Activated T-cell treated with anti-CD3 and anti-CD28 coated beads, Interleukin-2, amount 50 U/mL, for 24 hours (primary cell): ENCODE measurements at places on chromosomes 2 and 18.

DNA sequence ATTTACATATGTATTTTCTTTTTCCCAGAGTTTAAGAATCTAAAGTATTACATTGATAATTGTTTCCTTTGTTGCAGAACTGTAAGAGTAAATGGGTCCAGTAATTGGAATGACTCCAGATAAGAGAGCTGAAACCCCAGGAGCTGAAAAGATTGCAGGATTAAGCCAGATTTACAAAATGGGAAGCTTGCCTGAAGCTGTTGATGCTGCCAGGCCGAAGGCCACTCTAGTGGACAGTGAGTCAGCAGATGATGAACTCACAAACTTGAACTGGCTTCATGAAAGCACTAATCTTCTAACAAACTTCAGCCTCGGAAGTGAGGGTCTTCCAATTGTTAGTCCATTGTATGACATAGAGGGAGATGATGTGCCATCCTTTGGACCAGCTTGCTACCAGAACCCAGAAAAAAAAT lies 183.8 kb upstream of the STON1 start:
- DNase-seq = no peak

DNA sequence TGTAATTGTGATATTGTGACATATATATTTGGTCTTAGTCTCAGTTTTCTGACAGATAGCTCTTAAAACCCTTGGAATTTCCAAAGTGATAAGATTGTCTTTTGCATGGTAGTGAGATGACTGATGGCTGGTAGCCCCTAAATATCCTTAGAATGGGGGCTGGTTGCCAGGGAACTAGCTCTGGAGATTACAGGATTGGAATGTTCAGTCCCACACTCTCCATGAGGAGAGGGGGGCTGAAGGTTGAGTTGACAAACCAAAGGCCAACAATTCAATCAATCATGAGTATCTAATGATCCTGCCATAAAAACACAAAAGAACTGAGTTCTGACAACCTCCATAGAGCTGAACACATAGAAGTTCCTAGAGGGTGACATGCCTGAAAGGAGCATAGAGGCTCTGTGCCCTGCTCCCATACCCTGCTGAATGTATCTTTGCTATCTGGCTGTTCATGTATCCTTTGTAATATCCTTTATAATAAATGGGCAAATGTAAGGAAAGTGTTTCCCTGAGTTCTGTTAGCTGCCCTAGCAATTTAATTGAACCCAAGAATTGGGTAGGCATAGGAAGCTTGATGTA lies 1680.3 kb upstream of the PIK3C3 start:
- no peak for DNase-seq

GRCh38 chr2:119208791-119209203 lies 14.8 kb upstream of the STEAP3 start:
- DNase-seq = no peak

- DNase-seq = no peak
Observed at GRCh38 chr18:58464104-58464625, 164.7 kb downstream of the ALPK2 start.

GRCh38 chr2:14120376-14120775 lies 512.1 kb upstream of the LRATD1 start:
- no peak for DNase-seq

DNA sequence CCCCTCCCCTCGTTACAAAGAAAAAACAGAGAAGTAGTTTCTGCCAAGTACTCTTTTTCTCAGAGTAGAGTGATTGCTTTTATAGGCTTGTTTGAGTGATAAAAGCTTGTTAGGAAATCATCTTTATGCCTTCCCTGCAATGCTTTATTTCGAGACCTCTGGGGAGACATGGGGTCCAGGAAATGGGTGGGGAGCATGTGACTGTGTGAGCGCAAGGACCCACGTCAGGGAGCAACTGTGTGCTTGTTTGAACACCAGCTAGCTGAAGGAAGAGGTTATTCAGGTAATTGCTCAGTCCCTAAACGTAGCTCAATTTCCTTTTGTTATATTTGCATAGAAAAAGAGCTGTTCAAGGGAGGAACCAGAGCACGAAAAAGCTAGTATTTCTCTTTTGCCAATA lies 187.3 kb downstream of the FAM210A start:
- no peak for DNase-seq

DNA sequence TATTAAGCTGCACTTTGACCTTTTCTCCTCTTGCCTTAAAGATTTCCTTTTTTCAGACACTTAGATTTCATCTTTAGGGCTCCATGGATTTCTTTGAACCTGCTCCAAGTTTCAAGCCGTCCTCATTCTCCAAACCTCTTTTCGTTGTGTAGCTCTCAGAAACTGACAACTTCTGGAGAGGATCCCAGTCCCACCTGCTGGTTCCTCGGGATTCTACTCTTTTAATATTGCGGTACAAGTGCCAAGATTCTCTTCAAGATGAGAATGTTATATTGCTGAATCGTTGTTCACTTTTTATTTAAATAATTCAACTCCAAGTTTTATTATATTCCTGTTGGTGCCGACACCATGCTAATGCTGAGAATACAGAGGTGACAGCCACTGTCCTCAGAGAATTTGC lies 141.1 kb downstream of the CDH20 start:
- no peak for DNase-seq

- no peak for DNase-seq
Observed at GRCh38 chr2:168245074-168245825, 2.1 kb downstream of the STK39 start.

GRCh38 chr2:64586883-64587481 lies 62.9 kb downstream of the AFTPH start:
- DNase-seq = no peak

- DNase-seq = no peak
Observed at GRCh38 chr18:54765636-54766375, 62.5 kb upstream of the RAB27B start.

DNA sequence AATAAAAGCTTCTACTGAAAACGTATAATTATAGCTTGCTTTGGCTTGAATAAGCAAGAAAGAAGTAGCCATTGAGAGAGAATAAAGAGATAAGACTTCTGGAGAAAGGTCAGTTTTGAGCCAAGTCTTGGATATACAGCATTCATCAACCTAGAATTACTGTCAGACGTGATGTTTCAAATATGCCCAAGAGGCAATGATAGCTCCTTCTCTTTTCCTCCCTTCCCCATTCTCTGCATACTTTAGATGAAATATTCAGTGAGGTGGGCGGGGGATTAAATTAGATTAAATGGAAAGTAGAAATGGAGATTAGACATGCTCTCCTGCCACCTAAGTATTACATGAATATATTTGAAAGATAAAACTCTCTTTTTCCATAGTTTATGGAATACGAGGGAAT lies 8.7 kb downstream of the ANTXR1 start:
- DNase-seq = no peak

DNA sequence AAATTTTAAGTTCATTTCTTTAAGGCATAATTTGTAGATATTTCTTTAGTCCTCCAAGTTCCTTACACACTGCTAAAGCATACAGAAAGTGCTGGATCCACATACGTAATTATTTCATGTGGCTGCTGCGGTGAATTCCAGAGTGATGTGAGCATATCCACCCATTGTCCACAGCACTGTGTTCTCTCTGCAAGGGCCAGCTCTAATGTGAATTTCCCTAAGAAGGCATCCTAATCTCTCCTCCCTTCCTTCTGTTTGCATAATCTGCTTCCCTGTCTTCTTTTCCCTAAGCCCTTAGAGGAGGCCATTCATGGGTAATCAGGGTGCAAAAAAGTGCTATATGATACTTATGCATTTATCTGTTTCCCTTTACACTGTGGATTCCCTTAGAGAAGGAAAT lies 57.2 kb downstream of the COBLL1 start:
- DNase-seq = no peak

- DNase-seq = no peak
Observed at GRCh38 chr2:203510256-203510940, 24.7 kb downstream of the RAPH1 start.

DNA sequence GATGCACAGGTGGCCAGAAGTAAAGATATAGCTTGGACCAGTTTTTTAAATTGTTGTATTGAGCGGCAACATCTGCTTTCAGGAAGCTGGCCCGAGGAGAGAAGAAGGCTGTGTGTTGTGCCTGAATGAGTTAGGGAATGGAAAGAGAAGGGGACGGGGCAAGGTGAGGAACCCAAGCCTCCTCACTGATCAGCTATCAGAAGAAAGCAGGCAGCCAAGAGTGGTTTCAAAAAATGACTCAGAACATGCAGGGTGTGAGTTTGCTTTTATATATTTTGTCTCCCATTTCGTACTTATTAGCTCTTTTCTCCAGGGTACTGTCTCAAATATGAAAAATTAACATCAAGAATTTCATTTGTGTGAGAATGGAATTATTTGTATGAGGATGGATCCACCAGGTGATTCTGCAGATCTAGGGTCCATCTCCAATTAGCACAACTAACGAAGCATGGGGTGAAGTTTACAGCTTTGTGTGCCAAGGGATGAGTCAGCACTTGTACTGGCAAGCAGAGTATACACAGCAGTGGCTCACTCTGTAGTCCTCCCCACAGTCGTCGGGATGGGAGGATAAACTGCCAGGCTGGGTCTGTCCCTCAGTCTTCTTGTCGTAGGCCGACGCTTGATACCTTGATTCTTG lies 175.7 kb downstream of the PIEZO2 start:
- no peak for DNase-seq

- DNase-seq = no peak
Observed at GRCh38 chr18:6781796-6782195, 52.3 kb downstream of the ARHGAP28 start.

GRCh38 chr2:118380915-118381653 lies 292.8 kb downstream of the INSIG2 start:
- DNase-seq = no peak

DNA sequence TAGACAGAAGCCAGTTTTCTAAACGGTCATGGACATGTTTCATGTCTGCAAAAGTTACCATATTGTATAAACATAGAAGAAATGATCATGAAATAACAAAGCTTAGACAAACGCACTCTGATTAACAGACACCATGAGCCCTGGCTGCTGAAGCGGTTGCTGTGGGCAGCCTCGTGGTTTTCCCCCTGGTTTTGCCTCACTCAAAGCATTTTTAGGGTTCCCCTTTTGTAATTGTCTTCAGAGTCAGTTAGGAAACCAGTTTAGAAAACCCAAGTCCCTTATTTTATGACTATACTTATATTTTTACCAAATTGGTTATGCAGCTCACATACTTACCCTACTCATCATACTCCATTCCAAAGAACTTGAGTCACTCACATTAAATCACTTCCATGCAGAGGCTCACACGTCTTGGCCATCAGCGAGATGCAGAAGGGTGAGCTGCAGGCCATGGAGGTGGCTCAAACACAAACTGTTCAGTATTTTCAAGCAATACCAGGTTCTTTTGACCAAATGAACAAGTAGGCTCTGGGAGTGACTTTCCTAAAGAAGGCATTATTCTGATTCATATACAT lies 105.6 kb upstream of the SALL3 start:
- DNase-seq = no peak
